Suprapubic skin (tissue), 4 donors: ENCODE measurements at places on chromosomes 12 and 14. TPM values are rescaled to one million over a fixed set of nuclear protein-coding genes. Genes with fewer than 3 reads are reported as not detected.
A peak's percentile ranks its signal among the peaks of the same experiment; 100 is the strongest.

DNA sequence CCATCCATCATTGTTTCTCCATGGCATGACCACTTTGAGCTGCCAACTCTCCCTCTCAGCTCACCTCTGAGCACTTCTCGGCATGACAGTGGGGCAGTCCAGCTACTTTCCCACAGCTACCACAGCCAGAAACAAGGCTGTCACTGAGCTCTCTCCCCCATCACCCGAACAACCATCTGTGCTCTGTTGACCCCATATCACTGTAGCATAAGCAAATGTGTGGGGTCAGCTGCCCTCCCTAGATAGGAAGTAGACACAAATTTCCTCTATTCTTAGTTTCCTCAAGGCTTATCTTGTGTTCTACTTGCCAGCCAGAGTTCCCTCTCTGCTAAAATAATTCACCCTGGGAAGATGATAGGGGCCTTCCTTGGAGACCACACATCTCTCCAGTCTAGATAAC, 82.6 kb upstream of the FUT8 start:
- peaks cover 38% of the 10 kb centered on the region for H3K4me1 ChIP-seq
- no peaks in the 10 kb centered on the region for H3K27me3 ChIP-seq
- no peaks in the 10 kb centered on the region for H3K36me3 ChIP-seq
- DNase-seq, result no peak

Gene PPM1H
- 2.3 TPM for total RNA-seq

- H3K27me3 ChIP-seq, result no peaks in the 10 kb centered on the region
- DNase-seq, result peak; percentile 83
- H3K4me1 ChIP-seq, result peaks cover 38% of the 10 kb centered on the region
Observed at GRCh38 chr14:20624495-20625070, 16.9 kb downstream of the OR6S1 start.

- H3K36me3 ChIP-seq, result peaks cover 52% of the 10 kb centered on the region
- no peak for DNase-seq
- peaks cover 44% of the 10 kb centered on the region for H3K4me1 ChIP-seq
- H3K27me3 ChIP-seq, result no peaks in the 10 kb centered on the region
- H3K4me3 ChIP-seq, result no peak overlapping the region
Observed at GRCh38 chr12:57517187-57517586, 3.1 kb downstream of the DDIT3 start.

GRCh38 chr12:56299308-56299852, 750 bp downstream of the CS start:
- peaks cover 6% of the 10 kb centered on the region for H3K36me3 ChIP-seq
- H3K27ac ChIP-seq, result peak overlapping the region; percentile 94
- peaks cover 54% of the 10 kb centered on the region for H3K4me1 ChIP-seq
- peak overlapping the region; percentile 75 for H3K4me3 ChIP-seq
- no peaks in the 10 kb centered on the region for H3K27me3 ChIP-seq

DNA sequence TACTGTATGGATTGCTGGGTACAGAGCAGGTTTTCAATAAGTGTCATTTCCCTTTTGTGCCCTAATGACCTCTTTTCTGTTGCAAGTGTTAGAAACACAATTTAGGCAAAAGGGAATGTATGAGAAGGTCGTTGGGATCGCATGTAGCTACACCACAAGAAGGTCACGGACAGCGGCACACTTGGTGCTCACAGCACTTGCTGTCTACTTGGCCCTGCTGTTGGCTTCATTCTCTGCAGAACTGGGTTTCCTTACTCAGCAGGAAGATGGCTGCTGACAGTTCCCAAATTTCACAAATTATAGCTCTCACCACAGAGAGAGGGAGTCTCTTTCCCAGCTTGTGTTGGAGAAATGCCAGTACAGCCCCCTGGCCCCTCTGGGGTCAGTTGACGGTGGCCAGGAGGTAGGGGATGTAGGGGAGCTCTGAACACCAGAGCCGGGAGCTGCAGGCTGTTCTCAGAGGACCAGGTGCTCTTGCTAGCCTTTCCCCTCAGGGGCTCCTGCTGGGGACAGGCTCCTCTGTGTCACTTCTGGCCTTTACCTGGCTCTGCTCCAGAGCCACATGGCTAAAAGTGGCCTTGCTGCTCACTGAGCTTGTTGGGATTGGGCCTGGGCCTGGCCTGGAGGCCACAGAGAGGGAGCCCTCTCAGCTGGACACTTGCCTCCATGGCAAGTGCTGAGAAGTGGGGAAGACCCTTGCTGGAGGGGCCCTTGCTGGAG, 50.9 kb upstream of the BCL7A start:
- no peak for DNase-seq
- no peaks in the 10 kb centered on the region for H3K4me1 ChIP-seq
- no peaks in the 10 kb centered on the region for H3K36me3 ChIP-seq
- H3K27me3 ChIP-seq, result no peaks in the 10 kb centered on the region

DNA sequence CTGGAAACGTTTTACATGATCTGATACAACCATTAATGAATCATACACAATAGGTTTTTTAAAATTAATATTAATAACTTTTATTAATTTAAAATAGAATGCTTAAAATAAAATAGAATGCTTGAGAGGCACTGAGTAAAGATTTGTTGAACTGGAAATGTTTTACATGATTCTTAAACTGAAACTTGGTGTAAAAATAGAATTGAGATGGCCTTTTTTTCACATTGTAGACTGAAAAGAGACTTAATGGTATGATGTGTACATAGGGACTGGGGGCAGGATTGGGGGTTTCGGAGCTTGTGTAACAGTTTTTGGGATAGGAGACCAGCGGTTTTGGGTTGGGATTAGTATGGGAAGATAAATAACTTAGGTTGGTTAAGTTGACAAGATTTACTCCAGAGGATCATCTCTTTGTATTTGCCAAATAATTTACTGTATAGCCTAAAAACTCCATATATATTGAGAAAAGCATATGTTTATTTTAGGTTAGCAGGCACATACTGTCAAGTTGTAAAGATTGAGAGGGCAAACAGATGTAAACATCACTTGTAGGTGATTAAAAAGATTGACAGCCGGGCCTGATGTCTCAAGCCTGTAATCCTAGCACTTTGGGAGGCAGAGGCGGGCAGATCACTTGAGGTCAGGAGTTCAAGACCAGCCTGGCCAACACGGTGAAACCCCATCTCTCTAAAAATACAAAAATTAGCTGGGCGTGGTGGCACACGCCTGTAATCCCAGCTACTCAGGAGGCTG, 2.0 kb upstream of the ZNF410 start:
- H3K27me3 ChIP-seq, result no peaks in the 10 kb centered on the region
- no peak overlapping the region for H3K4me3 ChIP-seq
- no peaks in the 10 kb centered on the region for H3K36me3 ChIP-seq
- DNase-seq, result no peak

- no peak overlapping the region for H3K27ac ChIP-seq
- no peak overlapping the region for H3K4me3 ChIP-seq
- H3K36me3 ChIP-seq, result peaks cover 92% of the 10 kb centered on the region
- DNase-seq, result no peak
Observed at GRCh38 chr14:101900253-101900652, 64.1 kb upstream of the DYNC1H1 start.

DNA sequence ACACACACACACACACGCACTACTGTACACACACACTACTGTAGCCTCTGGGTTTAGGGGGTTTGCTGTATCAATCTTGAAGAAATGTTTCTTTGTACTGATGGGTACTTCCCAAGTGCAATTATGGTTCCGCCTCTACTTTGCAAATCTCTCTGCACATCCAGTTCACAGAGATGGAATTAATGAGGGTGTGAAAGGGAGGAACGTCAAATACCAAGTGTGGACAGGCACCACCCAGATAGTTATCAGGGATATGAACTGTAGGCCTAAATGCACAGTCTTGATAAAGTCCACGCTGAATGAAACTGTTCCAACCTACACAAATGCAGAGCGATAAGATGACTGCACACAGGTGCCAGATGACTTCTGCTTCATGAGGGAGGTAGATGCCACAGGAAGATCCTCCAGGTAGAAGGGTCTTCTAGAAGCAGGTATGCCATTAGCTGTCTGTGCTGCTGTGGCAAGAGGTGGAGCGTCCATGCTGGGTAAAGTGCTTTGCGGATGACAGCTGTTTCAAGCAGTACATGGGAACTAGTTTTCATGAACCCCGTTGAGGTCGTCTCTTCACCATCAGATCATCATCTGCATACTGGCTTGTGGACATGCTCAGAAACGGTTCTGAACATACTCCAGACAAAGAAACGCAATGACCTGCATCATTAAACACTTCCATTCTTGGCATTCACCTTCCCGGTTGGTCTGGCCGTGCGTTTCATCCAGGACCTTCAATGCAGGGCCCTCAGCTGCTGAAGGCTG, 314.3 kb upstream of the RTL1 start:
- peaks cover 6% of the 10 kb centered on the region for H3K27me3 ChIP-seq
- DNase-seq, result peak; percentile 49
- H3K27ac ChIP-seq, result no peak overlapping the region

DNA sequence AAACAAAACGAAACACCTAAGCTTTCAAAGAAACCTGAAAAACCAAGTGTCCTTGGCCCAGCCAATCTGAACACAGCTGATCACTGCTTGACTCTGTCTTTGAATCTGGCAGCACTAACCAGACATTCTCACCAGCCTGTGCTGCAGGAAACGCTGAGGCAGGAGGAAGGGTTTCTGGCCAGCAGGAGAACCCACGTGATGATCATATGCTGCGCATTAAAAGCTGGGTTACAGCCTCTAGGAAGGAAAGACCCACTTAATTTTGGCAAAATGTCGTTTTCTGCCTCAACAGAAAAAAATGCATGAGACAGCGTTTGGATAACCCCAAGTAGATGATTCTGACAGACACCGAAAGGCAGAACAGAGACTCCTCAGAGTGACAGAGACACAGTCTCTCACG, 9.8 kb downstream of the APPL2 start:
- peak overlapping the region; percentile 80 for H3K27ac ChIP-seq
- peaks cover 56% of the 10 kb centered on the region for H3K36me3 ChIP-seq
- no peaks in the 10 kb centered on the region for H3K27me3 ChIP-seq

- no peak overlapping the region for H3K4me3 ChIP-seq
- H3K27ac ChIP-seq, result no peak overlapping the region
- no peaks in the 10 kb centered on the region for H3K27me3 ChIP-seq
- no peaks in the 10 kb centered on the region for H3K36me3 ChIP-seq
Observed at GRCh38 chr14:101112351-101113107, 209.0 kb upstream of the RTL1 start.

GRCh38 chr12:100326208-100326607, 30.7 kb upstream of the SLC17A8 start:
- no peak overlapping the region for H3K4me3 ChIP-seq
- peaks cover 49% of the 10 kb centered on the region for H3K36me3 ChIP-seq
- no peaks in the 10 kb centered on the region for H3K4me1 ChIP-seq
- no peak for DNase-seq
- no peaks in the 10 kb centered on the region for H3K27me3 ChIP-seq
- H3K27ac ChIP-seq, result no peak overlapping the region

DNA sequence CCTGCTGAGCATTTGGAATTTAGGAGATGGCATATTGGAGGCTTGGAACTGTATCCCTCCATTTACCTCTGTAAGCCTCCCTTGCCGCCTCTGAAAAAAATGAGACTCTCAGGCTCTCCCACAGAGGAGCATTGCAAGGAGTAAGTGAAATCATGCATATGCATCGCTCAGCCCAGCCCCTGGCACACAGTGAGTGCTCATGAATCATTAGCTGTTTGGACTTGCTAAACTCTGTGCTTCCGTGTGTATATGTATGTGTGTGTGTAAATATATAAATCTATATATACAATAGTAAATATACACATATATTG, 17.1 kb upstream of the TBX3 start:
- H3K27me3 ChIP-seq, result peaks cover 72% of the 10 kb centered on the region
- no peak for DNase-seq
- peaks cover 6% of the 10 kb centered on the region for H3K4me1 ChIP-seq
- no peak overlapping the region for H3K27ac ChIP-seq

GRCh38 chr12:122799641-122800243, 25.4 kb downstream of the CCDC62 start:
- no peak overlapping the region for H3K4me3 ChIP-seq
- peaks cover 3% of the 10 kb centered on the region for H3K4me1 ChIP-seq
- no peak for DNase-seq
- no peak overlapping the region for H3K27ac ChIP-seq
- no peaks in the 10 kb centered on the region for H3K27me3 ChIP-seq
- H3K36me3 ChIP-seq, result no peaks in the 10 kb centered on the region

DNA sequence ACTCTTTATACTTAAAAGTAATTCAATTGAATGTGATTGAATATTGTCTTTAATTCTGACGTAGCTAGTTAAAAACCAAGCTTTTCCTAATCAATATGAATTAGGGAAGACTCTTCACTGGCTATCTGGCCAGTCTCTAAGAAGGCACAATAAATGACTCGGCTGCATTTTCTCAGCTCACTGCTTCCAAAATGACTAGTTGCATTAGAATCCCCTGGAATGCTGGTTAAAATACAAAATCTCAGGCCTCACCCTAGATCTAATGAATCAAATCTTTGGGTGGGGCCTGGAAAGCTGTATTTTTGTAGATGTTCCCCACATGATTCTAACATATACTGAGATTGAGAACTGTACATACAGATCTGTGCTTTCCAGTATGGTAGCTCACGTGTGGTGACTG, 242.1 kb downstream of the CHST11 start:
- no peaks in the 10 kb centered on the region for H3K36me3 ChIP-seq
- H3K4me1 ChIP-seq, result peaks cover 9% of the 10 kb centered on the region
- no peaks in the 10 kb centered on the region for H3K27me3 ChIP-seq
- no peak for DNase-seq

- H3K4me3 ChIP-seq, result no peak overlapping the region
- H3K27me3 ChIP-seq, result no peaks in the 10 kb centered on the region
- DNase-seq, result no peak
- peaks cover 12% of the 10 kb centered on the region for H3K4me1 ChIP-seq
- H3K27ac ChIP-seq, result no peak overlapping the region
- H3K36me3 ChIP-seq, result no peaks in the 10 kb centered on the region
Observed at GRCh38 chr12:26047401-26048226, 77.2 kb downstream of the BHLHE41 start.

Gene GUCY2C
- 0.47 TPM for total RNA-seq

- H3K27ac ChIP-seq, result no peak overlapping the region
- DNase-seq, result no peak
- H3K4me1 ChIP-seq, result peaks cover 28% of the 10 kb centered on the region
- H3K36me3 ChIP-seq, result no peaks in the 10 kb centered on the region
Observed at GRCh38 chr14:61704554-61704953, 9.2 kb downstream of the HIF1A start.

- no peaks in the 10 kb centered on the region for H3K36me3 ChIP-seq
- H3K27ac ChIP-seq, result no peak overlapping the region
- DNase-seq, result no peak
- H3K27me3 ChIP-seq, result peaks cover 49% of the 10 kb centered on the region
- H3K4me3 ChIP-seq, result no peak overlapping the region
- H3K4me1 ChIP-seq, result no peaks in the 10 kb centered on the region
Observed at GRCh38 chr12:113577464-113578129, 105.9 kb upstream of the LHX5 start.

Gene NRXN3
- total RNA-seq, result 3.0 TPM

- DNase-seq, result no peak
- peak overlapping the region; percentile 5 for H3K27ac ChIP-seq
Observed at GRCh38 chr14:68269136-68269927, 449.8 kb downstream of the RAD51B start.

GRCh38 chr12:29640589-29641345, 143.0 kb downstream of the TMTC1 start:
- H3K36me3 ChIP-seq, result no peaks in the 10 kb centered on the region
- no peaks in the 10 kb centered on the region for H3K27me3 ChIP-seq
- H3K4me1 ChIP-seq, result no peaks in the 10 kb centered on the region
- no peak overlapping the region for H3K4me3 ChIP-seq
